ENCODE measurements at places on chromosomes 1 and 21.

DNA sequence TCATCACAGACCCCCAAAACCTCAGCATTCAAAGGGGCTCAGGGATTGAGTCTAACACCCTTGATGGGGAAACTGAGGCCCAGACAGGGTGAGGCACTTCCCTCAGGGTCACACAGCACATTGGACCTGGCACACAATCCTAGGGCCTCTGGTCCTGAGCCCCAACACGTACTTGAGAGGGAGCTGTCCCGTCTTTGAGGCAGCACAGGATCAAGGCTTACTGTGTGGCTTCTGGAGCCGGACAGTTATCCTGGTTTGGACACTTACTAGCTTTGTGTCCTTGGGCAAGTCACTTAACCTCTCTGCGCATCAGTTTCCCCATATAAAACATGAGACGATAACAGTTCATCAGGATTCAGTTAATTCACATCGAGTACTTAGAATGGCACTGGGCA is 26.5 kb downstream of the RUNX3 start:
- DNase-seq: no peak

GRCh38 chr1:225977937-225978748 is 21.0 kb downstream of the SDE2 start:
- no peak for DNase-seq

DNA sequence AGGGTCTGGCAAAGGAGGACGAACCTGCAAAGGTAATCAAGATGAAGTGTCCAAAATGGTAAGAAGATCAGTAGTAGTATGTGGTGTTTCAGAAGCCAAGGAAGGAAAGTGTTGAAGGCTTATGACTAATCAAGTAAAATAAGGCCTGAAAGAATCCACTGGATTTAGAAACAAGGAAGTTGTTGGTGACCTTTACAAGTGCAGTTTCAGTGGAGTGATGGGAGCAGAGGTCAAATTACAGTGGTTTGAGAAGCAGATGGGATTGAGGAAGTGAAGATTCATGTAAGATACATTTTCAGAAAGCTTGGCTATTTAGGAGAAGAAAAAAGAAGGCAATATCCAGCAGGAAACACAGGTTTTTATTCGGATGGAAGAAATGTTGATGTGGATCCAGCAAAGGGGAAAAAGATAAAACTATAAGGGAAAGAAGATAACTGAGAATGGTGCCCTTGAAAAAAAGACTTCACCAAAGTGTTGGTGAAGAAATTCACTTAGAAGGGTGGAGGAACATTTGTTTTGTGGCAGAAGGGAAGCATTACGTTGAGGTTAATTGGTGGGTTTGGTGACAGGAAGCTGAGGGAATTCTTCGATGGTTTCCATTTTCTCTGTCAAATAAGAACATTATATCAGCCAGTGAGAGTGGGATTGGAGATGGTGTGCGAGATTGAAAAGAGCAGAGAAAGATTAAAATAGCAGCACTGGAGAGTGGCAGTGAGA is 2.1 kb downstream of the ARMH1 start:
- no peak for DNase-seq

DNA sequence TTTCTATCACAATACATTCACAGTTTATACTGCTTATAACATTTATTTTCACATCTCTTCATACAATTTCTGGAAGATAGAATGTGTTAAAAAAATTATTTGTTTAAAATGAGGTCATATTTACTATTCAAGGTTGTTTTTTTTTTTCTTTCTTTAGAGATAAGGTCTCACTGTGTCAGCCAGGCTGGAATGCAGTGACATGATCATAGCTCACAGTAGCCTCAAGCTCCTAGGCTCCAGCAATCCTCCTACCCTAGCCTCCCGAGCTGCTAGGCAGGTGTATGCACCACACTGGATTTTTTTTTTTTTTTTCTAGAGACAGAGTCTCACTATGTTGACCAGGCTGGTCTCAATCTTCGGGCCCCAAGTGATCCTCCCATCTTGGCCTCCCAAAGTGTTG is 19.0 kb upstream of the RNF11 start:
- no peak for DNase-seq

DNA sequence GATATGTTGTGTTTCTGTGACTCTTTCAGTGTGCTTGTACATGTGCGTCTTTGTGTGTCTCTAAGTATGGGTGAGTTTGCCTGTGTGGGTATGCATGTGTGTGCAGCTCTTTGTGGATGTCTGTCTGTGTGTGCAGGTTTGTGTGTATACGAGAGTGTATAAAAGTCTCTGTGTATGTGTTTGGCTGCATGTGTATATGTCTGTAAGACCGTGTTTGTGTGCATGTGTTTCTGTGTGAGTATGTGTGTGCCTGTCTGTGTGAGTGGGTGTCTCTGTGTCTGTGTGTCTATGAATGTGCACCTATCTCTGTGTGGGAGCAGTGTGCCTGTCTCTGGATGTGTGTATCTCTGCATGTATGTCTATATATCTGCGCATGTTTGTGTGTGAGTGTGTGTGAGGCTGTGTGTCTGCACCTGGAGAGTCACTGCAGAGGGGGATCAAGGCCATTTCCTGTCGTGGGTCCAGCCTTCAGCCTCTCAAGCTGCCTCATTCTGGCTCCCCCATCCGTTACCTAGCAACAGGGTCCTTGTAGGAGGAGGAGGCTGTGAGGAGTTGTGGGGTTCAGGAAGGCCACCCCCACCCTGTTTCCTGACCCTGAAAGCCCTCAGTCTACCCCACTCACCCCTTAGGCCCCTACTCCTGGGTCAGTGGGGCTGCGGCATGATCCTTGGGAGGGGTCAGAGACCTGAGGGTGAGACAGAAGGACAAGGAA is 10.4 kb downstream of the FGR start:
- peak; percentile 44 for DNase-seq

- no peak for DNase-seq
These were observed 296.2 kb downstream of the NEGR1 start for GRCh38 chr1:71986160-71986559.

DNA sequence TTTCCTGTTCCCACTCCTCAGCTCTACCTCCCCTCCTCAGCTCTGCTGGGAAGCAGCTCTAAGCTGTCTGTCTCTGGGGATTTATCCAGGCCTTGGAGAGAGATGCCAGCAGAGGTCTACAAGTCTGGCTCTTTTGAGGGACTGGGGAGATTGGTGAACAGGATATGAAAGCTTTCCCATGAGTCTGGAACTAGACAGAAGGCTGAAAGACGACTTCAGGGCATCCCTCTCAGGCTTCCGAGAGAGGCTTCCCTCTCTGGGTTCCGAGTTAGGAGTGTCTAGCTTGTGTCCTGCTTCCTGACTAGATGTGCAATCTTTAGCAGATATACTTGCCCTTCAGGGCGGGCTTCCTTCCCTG is 733 bp downstream of the TMEM35B start:
- DNase-seq: peak; percentile 7

DNA sequence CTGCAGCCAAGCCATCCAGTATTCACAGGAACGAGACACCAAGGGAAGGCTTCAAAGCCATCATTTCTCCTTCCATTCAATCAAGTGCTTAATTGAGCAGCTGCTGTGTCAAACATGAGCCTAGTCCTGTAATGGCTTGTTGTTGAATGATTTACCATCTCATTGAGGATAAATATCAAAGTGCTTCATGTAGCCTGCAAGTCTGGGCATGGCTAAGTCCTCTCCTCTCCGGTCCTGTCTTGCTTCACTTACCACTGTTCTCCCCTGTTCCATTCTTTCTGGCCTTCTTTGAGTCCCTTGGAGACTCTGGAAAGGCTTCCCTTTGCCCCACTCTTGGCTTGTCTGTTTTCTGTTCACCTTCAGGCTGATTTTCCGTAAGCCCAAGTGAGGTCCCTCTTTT is 279.8 kb downstream of the PBX1 start:
- DNase-seq: no peak

DNA sequence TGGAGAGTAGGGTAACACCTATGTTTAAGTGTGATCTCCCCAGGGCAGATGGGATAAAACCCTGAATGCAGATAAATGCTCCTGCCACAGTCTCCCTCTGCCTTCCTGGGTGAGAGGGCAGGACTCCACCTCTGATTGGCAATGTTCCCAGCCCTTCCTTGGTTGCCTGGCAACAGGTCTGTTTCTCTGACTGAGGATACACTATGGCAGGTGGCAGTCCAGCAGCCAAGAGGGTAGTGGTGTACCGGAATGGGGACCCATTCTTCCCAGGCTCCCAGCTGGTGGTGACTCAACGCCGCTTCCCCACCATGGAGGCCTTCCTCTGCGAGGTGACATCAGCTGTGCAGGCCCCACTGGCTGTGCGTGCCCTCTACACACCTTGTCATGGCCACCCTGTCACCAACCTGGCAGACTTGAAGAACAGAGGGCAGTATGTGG is at the start of gene DCDC2B:
Gene DCDC2B, plus strand, starts transcription at position 199 of the 438 bp plus-strand sequence. Its CDS starts 5 bp downstream, at position 204.
- DNase-seq: peak; percentile 85

DNA sequence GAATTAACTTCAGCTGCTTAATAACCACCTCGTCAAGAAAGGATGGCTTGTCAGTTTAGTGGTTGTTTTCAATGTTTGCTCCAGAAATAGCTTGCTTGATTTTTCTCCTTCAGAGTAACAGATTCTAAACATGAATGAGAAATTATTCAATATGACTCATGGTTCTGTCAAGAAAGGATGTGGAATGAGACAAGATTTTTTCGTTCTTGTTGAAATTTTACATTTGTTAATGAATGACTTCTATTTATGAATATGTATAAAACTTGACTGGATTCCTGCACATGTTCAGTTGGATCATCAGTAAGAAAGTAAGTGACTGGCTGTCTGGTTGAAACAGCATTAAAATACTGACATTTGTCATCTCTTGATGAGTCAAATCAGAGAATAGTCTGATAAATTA is 38.3 kb downstream of the IFI44 start:
- DNase-seq: no peak

GRCh38 chr1:181119093-181119989 is 30.8 kb downstream of the IER5 start:
- no peak for DNase-seq

GRCh38 chr1:108699375-108700332 is 7.5 kb downstream of the PRPF38B start:
- no peak for DNase-seq

DNA sequence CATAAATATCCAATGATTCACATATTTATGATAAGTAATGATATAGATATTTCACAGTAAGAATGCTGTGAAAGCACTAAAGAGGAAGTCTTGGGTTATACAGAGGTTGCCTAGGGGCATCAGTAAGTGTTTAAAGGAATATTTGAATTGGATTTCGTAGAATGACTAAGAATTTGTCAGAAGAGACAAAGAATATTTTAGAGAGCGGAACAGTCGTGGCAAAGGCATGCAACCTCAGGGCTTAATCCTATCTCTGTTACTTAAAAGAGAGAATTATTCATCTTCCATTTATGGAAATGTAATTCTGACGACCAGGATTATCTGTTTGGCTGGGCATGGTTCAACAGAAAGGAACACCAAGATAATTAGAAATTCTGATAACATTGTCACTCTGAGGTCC is 171.9 kb upstream of the NR5A2 start:
- DNase-seq: no peak

GRCh38 chr21:31290765-31291164 is 53.3 kb downstream of the TIAM1 start:
- DNase-seq: no peak

Data from COR-L47 (cell line).